ENCODE measurements at places on chromosomes 13 and 19.
A peak's percentile ranks its signal among the peaks of the same experiment; 100 is the strongest.

GRCh38 chr13:110108348-110109139 is 198.4 kb downstream of the COL4A1 start:
- DNase-seq, result no peak

- DNase-seq, result no peak
Observed at GRCh38 chr19:33194886-33195644, 935 bp downstream of the LRP3 start.

DNA sequence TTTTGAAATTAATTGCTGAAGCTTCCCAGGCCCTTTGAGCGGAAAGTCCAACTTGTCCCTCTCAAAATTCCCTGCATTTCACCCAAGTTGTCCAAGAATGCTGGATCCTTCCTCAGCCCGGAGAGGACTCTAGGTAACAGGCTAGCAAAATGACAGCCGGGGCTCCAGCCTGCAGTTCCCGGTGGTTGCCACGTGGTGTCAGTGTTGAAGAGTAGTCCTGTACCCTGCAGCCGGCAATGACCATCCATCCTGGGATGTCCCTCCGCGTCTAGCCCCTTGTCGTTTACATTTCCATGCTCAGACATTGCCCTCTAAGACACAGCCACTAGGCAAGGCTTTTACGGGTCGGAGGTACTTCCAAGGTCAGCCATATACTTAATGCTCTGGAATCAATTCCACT is 31.4 kb upstream of the MTIF3 start:
- no peak for DNase-seq

DNA sequence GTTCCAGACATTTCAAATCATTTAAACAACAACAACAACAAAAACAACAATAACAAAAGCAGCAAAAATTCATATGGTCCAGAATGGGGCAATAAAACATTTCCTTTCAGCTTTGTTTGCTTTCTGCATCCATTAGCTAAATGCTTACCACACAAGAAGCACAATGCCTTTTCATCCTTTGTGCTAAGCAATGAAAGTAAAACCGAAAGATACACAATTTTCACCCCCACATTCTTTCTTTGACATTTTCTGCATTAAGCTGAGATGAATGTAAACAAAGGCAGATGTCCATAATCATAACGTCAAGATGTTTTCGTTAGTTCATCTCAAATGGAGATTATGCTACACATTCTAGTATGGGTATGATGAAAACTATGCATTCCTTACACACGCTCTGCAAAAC is 568.5 kb downstream of the SLITRK6 start:
- DNase-seq, result no peak

GRCh38 chr13:94444826-94445225 is 34.7 kb downstream of the DCT start:
- DNase-seq, result no peak

DNA sequence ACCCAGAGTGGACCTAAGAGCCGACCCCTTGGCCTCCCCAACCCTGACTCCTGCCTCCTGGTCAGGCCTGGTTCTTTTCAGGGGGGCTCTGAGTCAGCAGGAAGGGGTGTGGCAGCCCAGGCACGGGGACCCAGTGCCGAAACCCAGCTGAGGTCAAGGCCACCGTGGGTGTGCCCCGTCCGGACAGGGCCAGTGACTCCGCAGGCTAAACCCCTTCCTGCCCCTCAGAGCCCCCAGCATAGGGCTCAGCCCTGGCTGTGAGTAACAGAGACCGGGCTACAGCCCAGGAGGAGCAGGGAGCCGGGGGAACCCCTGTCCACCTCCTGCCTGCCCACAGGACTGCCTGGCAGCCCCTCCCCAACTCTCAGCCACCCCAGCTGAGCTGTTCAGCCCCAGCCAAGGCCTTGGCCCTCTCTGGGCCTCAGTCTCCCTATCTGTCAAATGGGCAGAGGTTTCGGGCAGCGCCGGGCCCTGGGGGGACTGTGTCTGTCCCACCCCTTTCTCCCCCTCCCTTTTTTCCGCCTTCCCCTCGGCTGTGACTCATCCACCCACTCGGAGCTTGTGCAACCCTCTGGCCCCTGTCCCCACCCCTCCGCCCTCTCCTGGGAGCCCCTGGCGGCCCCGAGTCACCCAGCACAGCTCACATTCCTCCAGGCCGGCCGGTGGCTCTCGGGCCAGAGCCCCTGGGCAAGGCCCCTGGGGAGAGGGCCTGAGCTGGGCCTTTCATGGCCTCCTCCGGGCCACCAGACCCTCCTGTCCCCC is 8.6 kb downstream of the ZBTB7A start:
- DNase-seq, result no peak

DNA sequence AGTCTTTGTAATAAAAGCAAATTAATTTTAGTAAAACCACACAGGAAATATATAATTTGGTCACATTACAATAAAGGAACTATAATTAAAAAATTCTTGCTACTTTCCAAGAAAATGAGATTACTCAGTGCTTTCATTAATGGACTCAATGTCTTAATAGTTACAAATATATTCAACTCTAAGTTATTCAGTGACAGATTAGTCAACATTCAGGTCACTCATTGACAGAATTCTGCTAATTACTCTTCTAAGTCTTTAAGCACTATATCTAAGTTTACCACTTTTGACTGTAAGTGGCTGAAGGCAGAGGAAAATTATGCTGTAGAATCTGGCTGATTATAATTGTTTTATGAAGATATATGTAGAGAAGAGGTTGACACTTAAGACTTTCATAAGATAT is 1365.0 kb downstream of the EFNB2 start:
- no peak for DNase-seq

- DNase-seq, result peak; percentile 80
Observed at GRCh38 chr19:9791552-9792205, 23.1 kb upstream of the ZNF846 start.

DNA sequence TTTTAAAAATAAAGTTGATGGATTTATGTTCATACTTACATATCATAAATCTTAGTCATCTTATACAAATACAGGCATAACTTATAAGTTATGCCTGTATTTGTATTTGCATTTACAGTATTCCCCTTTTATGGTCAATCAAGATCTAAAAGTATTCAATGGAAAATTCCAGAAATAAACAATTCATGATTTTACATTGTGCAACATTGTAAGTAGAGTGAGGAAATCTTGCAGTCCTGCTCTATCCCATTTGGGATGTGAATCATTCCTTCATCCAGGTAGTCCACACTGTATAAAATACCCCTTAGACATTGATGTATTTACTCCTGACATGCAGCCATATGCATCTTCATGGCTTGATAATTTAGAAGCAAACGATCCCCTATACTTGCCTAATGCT is 795.3 kb downstream of the SLITRK1 start:
- no peak for DNase-seq

DNA sequence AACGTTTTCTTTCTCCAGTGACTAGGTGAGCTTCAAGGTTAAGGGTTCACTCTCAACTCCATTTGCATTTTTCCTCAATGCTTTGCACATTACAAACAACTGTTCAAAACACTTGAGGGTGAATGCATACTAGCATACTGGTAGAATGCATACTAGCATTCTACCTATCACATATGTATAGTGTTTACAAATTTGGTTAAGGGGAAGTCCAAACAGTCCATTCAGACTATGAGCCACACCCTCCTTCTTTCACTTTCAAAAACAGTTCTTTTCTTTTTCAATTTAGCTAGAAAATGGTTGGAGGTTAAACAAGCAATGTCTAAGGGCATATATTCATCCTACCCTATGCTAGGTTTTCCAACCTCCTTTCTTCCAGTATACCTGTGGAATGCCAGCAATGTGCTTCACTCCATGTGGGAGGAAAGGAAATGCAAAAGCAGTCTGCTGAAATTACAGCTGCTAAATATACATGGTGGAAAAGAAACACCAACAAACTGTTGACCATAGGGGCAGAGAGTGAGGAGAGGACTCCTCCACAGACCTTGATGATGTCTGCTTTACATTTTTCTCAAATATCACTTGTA is 102.6 kb downstream of the DOCK9 start:
- no peak for DNase-seq

DNA sequence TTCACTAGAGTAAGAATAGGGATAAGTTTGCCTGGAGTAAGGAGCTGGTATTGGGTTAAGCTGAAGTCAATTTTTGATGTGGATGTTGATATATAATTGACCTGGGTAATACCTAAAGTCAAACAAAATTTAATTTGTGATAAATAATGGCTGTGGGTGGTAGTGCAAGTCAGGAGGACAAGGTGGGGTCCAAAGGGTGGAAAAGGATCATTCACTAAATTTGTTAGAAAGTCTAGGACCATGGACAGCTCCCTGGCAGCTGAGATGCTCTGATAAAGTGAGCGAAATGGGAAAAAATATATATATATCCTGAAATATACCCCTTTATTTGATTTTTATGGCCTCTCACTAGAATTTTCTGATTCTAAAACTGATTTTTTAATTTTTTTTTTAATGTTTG is 463.5 kb downstream of the GPC6 start:
- DNase-seq, result no peak

DNA sequence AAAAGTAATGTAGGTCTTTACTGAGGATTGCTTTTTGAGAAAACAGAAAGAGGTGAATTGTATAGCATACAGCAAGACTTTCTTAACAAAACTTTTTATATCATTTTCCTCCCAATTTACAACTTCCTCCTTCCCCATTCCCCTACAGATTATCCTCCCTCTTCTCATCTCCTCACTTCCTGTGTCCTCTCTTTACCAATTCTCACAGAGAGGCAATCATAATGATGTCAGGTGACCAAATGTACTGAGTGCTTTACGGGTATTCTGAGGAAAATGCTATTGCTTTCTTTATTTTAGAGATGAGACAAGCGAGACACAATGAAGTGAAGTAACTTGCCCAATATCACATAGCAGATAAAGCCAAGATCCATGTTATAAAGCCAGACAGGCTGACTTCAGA is 1.7 kb upstream of the MTMR6 start:
- no peak for DNase-seq

DNA sequence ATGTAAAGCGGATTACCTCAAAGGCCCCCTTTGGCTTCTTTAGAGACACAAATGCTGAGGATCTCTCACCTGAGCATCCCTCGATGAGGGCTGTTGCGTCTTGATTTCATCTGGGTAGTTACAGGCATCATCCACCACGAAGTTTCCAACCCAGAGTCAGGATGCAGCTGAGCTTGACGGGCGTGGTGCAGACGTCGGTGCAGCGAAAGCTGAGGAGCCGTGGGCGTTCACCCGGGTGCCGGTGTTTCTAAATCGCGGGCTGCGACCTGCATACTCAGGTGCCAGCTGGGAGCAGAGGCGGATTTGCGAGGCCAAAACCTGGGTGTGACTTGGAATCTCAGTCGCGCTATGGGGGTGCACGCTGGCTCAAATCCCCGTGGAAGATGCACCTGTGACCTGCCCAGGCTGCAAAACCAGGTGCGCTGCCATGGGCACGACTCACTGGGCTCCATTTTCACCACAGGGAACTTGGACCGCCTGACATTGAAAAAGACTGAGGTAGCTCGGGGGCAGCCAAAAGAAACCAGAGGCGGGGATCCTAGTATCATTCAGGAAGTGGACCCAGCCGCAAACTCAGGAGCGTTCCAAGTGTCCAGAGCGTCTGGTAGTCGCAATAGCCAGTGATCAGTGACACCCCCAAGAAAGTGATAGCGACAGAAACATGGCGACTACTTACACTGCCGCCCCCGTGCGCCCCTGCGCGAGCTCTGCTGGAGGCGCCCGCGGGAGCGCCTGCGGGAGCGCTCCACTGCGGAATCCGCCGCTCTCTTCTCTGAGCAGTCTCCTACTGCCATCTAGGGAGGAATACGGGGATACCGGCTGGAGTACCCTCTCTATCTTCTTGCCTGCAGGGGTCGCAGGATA is 36.4 kb upstream of the IGFL4 start:
- peak; percentile 32 for DNase-seq

GRCh38 chr19:18648973-18649315 is 12.1 kb downstream of the KLHL26 start:
- no peak for DNase-seq

DNA sequence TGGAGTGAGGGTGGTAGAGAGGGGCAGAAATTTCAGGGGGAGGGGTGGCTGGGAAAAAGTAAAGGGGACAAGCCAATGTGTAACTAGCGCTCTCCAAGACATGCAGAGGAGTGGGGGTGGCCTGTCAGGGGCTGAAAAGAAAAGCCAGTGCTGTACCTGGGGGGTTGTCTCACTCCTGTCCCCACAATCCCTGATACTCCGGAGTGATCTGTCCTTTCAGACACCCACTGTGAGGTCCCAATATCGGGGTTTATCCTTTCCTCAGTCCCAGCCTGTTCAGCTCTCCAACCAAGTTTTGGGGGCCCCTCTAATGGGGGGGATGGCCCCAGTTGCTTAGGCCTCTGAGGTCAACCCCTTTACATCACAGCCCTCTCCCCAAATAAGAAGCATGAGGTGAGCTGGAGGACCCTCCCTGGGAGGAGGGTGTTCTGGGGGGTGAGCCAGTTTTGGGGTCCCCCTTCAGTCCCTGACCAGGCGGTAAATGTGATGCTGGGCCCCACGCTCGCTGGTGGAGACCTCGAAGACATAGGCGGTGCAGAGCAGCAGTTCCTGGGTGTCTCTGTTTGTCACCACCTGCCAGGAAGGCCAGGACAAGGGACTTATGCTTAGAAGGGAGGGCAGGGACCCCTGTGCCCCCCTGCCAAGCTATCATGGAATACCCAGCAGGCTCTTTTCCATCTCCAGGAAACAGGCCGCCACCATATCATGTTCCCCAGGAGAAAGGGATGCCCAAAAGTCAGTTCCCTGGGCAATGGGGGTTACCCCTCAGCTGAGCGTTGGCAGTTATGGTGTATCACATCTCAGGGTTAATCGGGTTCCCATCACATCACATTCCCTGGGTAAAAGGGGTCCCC is 5.9 kb downstream of the CD37 start:
- no peak for DNase-seq

- DNase-seq, result no peak
Observed at GRCh38 chr13:41503356-41503755, 46.0 kb downstream of the RGCC start.

DNA sequence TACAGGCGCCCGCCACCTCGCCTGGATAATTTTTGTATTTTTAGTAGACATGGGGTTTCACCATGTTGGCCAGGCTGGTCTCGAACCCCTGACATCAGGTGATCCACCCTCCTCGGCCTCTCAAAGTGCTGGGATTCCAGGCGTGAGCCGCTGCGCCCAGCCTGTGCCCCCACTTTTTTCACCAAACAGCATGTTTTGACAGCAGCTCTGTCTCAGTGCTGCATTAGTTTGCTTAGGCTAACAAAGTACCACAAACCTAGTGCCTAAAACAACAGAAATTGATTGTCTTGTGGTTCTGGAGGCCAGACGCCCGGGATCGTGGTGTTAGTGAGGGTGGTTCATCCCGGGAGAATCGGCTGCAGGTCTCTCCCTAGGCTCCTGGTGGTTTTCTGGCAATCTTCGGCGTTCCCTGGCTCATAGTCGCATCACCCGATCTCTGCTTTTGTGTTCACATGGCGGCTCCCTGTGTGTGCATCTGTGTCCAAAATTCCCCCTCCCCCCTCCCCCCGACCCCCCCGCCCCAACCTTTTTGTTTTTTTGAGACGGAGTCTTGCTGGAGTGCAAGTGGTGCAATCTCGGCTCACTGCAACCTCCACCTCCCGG is 30.0 kb downstream of the MYH14 start:
- no peak for DNase-seq

Measured in stimulated activated CD4-positive, alpha-beta T cell treated with anti-CD3 and anti-CD28 coated beads, Interleukin-12 subunit alpha, Interleukin-12 subunit beta, amount 100 ng/mL, for 24 hours (primary cell).